ENCODE measurements at places on chromosomes 2 and 18.

DNA sequence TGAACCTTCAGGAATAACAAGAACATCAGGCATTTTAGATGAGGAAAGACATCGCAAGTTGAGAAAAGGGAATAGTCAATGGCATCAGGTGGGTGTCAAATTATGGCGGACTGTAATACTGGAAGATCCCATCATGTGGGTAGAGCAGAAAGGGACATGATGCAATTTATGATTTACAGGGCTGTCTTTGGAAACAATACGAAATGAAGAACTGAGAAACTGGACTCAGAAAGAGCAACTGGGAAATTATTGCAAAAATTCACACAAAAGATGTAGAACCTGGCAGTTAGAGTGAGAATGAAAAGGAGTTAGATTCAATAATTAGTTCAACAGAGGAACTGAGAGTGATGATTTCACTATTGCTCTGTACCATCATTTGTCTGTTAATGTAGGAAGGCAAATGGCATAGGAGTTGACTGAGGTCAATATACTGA lies 1635.0 kb upstream of the ACVR2A start:
- DNase-seq: no peak

DNA sequence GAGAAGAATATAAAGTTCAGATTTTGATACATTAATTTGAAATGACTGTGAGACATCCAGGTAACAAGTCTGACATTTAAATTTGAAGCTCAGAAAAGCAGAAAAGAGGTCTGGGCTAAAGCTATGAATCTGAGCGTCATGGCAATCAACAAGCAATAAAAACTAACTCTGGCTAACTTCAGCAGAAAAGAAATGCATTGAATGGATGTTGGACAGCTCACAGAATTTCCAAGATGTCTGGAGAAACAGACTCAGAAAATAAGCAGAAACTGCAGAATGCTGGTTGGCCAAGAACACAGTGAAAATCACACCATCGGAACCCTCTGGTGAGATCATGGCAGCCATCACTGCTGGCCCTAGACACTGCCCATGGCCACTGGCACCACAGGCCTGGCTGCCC lies 366.6 kb downstream of the METTL4 start:
- no peak for DNase-seq

- DNase-seq: no peak
Observed at GRCh38 chr2:70233926-70234325, 14.5 kb downstream of the TIA1 start.

DNA sequence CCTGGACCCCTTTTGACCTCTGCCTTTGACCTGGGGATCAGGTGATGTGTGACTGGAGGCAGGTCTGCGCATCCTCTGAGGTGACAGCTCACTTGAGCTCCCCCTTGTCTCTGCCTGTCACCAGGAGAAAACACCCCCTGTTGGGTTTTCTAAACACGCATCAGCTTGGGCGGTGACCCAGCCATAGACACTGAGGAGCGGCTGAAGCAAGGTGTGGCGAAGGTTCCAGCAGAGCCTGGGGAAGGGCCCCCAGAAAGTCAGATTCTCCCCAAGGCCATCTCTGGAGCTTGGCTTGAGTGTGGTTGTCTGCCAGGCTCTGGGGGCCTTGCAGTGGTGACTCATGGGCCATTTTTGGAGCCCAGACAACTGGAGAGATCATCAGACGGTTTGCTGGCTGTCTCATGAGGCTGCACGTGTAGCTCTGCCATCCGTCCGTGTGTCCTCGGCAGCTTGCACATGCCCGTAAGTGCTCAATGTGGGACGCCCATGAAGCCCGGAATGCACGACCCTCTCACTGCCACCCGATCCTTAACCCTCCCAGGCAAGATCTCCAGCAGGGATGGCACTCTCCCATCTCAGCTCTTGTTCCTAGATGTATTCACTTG lies 29.4 kb downstream of the SIX3 start:
- no peak for DNase-seq

All from amniotic epithelial cell (primary cell).